ENCODE measurements at places on chromosomes 1 and 21. TPM values are rescaled to one million over a fixed set of nuclear protein-coding genes. Genes with fewer than 3 reads are reported as not detected.

- DNase-seq: no peak
Measured at GRCh38 chr1:79197421-79197820, 190.9 kb upstream of the ADGRL4 start.

DNA sequence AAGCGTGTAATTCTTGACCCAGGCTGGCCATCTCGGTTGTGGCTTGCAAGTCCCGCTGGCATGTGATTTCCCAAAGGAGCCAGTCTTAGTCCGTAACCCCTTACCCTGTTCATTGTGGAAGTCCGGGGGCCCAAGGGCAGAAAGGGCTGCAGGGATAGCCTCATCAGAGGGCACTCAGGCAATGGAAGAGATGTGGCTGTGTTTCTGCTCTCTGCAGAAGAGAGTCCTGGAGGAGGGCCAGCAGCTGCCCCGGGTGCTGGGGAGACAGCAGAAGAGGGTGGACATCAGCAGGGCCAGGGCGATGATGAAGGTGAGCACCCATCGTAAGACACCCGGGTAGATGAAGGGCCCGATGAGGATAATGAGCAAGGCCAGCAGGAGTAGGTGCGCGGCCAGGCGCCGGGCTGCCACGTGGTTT, 830 bp downstream of the RNF186 start:
- no peak for DNase-seq

DNA sequence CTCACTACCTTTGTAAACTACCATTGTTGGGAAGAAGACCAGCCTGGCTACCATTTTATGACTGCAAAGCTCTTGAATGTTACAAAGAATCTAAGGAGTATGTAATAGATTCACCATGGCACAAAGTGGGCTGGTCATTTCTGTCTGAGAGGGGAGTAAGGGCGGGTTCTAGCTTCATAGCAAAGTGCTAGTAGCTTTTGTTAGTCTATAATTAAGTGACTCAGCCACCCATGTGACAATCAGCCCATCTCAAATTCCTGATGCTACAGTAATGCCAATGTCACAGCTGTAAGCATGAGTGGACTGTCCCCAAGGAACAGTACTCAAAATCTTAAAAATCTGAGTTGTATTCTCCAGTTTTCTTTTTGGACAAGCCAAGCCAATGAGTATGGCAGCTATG, 15.4 kb upstream of the OTUD3 start:
- DNase-seq: no peak

GRCh38 chr1:43766086-43766784, 58.9 kb downstream of the ST3GAL3 start:
- no peak for DNase-seq

The LIN28A gene
- total RNA-seq: not detected

GRCh38 chr1:20380616-20381035, 90.0 kb downstream of the VWA5B1 start:
- DNase-seq: no peak

Measured in colonic mucosa (tissue), 4 donors.